ENCODE measurements at places on chromosomes 16 and 17.

DNA sequence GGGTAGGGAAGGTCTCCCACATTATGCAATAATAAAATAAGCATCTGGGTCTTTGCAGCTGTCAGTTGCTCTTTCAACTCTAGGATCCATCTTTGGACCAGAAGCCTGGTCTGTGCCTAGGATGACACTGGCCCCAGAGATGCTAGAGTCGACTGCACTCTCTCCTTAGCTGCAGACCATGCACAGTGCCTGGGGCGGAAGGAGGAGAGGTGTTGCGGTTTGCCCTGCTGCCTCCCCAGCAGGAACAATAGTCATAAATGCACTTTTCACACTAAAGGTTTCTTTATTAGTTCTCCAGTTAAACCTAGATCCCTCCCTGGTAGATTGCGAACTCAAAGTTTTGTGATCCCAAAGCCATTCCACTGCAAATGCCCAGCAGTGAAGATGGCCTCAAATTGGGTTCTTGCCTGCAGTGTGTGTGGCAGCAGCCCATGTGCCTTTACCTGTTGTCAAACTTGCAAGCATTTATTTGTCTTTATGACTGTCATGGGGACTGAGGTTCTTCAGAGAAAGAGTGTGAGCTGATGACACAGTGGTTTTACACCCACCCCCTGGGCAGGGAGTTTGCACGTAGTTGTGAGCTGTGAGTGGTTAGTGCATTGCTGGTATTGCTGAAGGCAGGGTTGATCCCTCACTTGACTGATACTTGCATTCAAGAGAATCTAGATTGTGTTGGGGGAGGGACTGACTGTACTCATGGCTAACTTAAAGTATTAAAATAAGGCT lies 10.3 kb downstream of the ATXN1L start:
- DNase-seq = no peak

DNA sequence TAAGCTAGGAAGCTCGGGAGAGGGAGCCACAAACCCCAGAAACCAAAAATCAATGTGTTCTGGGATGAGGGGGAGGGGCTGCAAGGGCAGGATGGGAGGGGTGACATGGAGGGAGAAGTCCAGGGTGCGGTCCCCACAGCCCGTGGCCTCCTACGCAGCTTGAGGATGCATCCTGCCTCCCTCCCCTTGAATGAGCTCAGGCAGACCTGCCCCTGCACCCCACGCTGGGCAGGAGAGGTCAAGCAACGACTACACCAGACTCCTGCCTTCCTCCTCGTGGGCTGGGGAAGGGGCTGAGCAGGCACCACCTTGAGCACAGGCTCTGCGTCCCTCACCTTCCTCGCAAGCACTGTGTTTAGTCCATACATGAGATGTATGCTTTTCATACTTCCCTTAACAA lies 3.9 kb downstream of the ANKRD13B start:
- no peak for DNase-seq

DNA sequence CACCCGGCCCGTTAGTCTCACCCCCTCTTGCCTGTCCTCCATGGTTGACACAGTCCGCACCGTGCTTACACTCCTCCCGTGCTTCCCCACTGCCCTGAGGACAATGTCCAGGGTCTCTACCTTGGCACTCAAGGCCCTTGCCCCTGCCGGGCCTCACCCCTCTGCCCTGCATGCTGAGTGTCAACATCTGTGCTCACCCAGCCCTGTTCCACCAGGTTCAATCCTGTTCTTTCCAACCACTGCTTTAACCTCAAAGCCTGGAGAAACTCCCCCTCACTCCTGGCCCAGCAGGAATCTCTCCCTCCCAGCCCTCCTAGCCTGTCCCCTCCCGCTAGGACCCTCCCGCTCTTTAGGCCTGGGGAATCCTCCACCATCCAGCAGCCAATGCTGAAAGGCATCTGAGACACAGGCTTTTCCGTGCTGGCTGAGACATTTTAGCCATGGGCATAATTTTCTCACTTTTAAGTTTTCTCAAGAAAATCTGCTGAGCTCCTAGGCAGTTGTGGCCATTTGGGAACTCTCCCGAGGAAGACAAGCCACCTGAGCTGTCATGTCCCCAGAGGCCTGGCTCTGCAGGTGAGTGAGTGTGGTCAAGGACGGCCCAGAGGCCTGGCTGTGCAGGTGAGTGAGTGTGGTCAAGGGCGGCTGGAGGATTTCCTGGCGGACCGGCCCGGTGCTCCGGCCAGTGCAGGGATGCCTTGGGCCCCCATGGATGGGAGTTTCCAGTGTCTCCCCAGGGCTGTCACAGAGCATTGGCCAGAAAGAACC lies 10.8 kb upstream of the P2RX1 start:
- no peak for DNase-seq

DNA sequence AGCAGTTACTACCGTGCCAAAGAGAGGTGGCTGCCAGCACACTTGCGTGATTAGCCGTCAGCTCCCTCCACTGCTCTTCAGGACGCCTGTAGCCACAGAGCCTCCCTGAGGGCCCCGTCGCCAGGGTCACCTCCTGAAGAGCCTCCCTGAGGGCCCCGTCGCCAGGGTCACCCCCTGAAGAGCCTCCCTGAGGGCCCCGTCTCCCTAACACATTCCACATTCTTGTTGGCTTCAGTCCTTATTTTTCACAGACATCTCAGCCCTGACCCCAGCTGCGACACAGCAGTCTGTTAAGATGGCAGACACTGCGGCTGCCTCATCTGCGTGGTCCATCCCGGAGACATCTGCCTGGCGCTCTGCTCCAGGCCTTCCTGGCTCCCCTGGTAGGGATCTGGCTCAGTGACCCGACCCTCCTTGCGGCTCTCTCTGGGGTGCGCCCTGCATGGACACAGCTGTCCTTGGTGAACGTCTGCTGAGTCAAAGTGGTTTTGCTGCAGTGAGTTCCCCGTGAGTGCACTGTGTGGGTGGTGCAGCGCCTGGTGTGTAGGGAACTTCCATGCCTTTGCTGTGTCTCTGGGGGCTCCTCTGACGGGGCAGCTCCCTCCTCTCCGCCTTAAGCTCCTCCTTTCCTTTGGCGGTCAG lies 11.4 kb downstream of the ACSF3 start:
- DNase-seq = no peak

DNA sequence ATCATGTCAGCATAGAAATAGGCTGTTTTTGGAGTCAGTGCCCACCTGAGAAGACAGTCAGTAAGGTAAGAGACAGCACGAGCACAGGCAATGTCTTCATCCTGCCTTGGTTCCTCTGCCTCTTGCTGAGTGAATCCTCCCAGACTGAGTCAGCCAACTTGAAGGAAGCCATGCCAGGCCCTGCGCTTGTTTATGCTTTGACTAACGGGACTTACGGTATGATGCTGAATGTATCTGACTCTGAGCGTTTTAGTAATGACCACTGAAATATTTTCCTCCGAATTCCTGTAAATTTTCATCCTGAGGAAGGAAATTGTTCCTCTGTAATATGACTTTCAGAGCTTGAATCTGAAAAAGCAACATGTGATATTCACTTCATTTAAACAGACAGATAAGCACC lies 18.0 kb downstream of the C17orf67 start:
- DNase-seq = no peak

- no peak for DNase-seq
Measured at GRCh38 chr17:77212833-77213777, 72.3 kb downstream of the SEC14L1 start.

- DNase-seq = no peak
Measured at GRCh38 chr16:58045096-58045495, 19.5 kb downstream of the MMP15 start.

- DNase-seq = no peak
Measured at GRCh38 chr16:9934723-9935508, 247.3 kb downstream of the GRIN2A start.

GRCh38 chr16:10408824-10409381 lies 23.0 kb downstream of the ATF7IP2 start:
- no peak for DNase-seq

DNA sequence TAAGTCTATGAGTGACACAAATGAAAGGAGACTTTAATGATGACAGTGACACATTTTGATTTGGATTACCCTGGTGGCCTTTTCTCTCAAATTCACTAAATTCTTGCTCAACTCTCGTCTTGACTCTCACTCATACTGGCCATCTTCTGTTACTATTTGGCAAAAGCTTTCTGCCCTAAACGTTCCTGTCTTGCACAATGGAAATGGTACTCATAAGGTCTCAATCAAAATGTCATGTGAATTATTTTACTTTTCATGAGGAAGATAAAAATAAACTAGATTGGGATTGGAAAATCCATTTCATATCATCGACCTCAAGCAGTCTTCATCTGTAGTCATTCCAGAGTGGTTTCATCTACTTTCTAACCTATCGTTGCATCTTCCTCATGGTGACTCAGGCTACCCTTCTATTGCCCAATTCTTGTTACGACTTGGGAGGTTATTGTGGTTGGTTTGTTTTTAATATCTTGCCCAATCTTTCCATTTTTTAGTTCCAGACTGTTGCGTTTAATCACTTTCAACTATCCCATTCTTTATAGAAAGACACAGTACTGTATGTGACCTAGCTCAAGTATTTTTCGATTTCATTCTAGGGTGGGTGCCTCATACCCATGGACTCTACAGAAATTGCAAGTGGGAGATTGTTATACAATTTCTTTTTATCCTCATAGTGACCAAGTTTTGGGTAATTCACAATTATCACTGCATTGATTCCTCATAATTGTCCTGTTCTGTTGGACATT lies 317.2 kb upstream of the KCNJ16 start:
- DNase-seq = no peak

DNA sequence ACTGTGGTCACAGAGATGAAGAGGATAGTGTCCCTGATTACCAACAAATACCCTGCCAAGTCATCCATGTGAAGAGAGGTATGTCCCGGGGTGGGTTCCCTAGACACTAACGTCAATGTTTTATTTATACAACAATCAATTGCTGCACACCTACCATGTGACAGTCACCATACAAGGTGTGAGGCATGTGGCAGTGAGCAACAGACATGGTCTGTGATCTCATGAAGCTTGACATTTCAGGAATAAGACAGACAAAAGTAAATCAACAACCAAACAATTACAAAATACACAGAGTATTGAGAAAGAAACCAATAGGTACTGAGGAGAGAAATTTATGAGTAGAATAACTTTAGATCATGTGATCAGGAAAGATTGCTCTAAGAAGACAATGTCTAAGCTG lies 268.6 kb downstream of the MRTFB start:
- no peak for DNase-seq

- no peak for DNase-seq
Measured at GRCh38 chr17:39104657-39105056, 46.8 kb downstream of the PLXDC1 start.

DNA sequence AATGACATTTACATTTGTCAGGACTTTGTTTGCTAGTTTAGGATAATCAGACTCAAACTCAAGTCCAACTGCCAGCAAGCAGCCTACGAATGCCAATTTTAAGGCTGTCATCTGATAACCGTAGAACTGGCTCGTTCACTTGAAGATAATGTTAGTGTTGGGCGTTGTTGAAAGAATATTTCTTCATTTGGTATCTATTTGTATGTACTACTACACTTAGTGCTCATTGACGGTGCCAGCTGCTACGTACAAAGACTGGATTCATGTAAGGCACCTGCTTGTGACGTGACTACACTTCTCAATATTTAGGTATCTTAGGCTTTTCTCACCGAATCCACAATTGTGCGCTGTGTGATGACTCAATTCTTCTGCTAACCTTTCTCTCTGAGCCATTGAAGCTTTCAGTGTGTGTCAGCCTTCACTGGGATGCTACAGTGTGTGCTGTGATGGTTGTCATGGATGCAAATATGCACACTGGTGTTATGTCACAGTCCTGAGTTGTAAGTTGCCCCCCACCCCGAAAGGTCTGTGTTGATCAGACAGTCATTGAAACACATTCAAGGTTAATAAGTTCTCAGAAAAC lies 5.7 kb downstream of the ATP2C2 start:
- DNase-seq = no peak

DNA sequence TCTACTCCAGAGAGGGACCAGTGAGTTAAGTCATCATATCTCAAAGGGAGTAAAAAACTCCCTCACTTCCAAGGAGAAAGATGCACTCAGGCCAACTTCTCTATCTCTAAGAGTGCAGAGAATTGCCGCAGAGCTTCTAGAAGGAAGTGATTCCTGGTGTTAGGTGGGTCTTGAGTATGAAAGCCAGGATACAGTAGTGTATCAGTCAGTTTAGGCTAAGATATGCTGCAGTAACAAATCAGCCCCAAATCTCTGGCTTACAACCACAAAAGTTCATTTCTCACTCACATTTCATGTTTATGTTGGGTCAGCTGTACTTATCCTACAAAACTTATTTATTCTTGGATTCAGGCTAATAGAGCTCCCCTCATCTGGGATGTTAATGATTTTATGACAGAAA lies 106.3 kb downstream of the HS3ST4 start:
- no peak for DNase-seq

GRCh38 chr17:4004517-4005295 lies 40.5 kb upstream of the ATP2A3 start:
- DNase-seq = peak; percentile 54

- no peak for DNase-seq
Measured at GRCh38 chr17:44924107-44924544, 8.8 kb upstream of the GFAP start.

GRCh38 chr17:2029911-2030778 lies at the start of gene DPH1:
Gene DPH1, plus strand, starts transcription at chr17:2030153. Its CDS starts 17 bp downstream, at chr17:2030170.
- DNase-seq = peak; percentile 87

GRCh38 chr17:32487473-32488176 lies 832 bp downstream of the CDK5R1 start:
- DNase-seq = no peak

DNA sequence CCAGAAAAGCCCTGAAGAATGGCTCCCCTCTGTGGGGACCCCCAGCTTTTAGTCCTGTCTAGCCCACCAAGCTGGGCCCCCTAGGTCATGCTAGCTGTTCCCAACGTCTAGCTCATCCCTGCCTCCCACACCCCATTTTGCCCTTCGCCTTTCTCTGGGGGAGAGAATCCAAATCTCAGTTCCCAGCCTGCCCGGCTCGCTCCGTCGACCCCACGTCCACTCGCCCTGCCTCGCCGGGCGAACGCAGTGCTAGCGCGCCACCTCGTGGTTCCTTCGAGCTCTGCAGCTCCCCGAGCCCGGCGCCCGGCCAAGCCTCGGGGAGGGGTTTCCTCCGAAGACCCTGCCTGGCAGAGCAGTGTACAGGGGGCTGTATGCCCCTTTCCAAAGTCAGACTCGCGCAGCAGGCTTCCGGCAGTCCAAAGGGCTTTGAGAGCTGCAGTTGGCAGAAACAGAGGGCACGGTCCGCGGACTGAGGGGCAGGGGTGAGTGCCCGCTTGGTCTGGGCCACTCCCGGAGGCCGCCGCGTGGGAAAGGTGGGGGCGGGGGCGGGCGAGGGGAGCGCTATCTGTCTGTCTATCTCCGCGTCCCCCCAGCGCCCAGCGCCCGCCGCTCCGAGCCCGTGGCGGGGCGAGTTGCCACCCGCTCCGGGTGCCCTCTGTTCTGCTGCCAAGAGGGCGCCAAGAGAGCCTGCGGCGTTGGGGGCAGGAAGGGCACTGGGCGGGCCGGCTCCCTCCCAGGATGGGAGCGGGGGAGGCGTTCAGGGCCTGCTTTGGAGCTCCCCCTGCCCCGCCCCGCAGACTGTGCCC lies 1.7 kb upstream of the DLX3 start:
- peak; percentile 53 for DNase-seq

GRCh38 chr16:3492356-3492755 lies 2.9 kb downstream of the C16orf90 start:
- no peak for DNase-seq

- DNase-seq = no peak
Measured at GRCh38 chr16:8854298-8854948, 14.4 kb downstream of the CARHSP1 start.

Measured in activated CD4-positive, alpha-beta T cell treated with anti-CD3 and anti-CD28 coated beads for 4 hours (primary cell).